AG08396 (cell line): ENCODE measurements at places on chromosomes 1 and 21.
A peak's percentile ranks its signal among the peaks of the same experiment; 100 is the strongest.

GRCh38 chr1:42682739-42683531 lies 717 bp downstream of the YBX1 start:
- peak; percentile 83 for DNase-seq

GRCh38 chr1:25760122-25760719 lies 39.8 kb upstream of the SELENON start:
- DNase-seq, result no peak

GRCh38 chr1:160910170-160910750 lies 25.3 kb upstream of the ITLN1 start:
- DNase-seq, result no peak

GRCh38 chr1:158818560-158818959 lies 12.6 kb upstream of the MNDA start:
- DNase-seq, result no peak

GRCh38 chr1:58768191-58768731 lies 15.6 kb downstream of the JUN start:
- DNase-seq, result no peak

GRCh38 chr1:115182012-115182715 lies 92.9 kb upstream of the TSPAN2 start:
- no peak for DNase-seq

DNA sequence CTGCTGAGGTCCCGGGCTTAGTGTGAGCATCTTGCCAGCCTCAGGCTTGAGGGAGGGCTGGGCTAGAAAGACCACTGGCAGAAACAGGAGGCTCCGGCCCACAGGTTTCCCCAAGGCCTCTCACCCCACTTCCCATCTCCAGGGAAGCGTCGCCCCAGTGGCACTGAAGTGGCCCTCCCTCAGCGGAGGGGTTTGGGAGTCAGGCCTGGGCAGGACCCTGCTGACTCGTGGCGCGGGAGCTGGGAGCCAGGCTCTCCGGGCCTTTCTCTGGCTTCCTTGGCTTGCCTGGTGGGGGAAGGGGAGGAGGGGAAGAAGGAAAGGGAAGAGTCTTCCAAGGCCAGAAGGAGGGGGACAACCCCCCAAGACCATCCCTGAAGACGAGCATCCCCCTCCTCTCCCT lies 7.2 kb upstream of the HTR6 start:
- no peak for DNase-seq

DNA sequence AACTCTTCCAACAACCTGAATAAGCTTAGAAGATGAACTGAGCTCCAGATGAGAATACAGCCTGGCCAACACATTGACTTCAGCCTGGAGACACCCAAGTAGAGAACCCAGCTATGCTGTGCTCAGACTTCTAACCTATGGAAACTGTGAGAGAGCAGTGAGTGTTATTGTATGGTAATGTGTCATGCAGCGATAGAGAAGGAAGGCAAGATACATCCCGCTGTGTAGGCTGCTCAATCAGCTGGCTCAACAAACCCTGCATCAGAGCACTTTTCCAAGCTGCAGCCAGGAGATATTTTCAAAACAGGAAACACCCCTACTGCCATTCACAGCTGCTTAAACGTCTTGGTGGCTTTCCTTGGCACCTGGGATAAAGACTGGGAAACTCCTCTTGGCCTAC lies 321.3 kb downstream of the SIPA1L2 start:
- DNase-seq, result no peak

- DNase-seq, result no peak
Observed at GRCh38 chr1:38941093-38941492, 537 bp downstream of the RHBDL2 start.

- DNase-seq, result no peak
Observed at GRCh38 chr1:228901936-228902681, 166.8 kb downstream of the RHOU start.

DNA sequence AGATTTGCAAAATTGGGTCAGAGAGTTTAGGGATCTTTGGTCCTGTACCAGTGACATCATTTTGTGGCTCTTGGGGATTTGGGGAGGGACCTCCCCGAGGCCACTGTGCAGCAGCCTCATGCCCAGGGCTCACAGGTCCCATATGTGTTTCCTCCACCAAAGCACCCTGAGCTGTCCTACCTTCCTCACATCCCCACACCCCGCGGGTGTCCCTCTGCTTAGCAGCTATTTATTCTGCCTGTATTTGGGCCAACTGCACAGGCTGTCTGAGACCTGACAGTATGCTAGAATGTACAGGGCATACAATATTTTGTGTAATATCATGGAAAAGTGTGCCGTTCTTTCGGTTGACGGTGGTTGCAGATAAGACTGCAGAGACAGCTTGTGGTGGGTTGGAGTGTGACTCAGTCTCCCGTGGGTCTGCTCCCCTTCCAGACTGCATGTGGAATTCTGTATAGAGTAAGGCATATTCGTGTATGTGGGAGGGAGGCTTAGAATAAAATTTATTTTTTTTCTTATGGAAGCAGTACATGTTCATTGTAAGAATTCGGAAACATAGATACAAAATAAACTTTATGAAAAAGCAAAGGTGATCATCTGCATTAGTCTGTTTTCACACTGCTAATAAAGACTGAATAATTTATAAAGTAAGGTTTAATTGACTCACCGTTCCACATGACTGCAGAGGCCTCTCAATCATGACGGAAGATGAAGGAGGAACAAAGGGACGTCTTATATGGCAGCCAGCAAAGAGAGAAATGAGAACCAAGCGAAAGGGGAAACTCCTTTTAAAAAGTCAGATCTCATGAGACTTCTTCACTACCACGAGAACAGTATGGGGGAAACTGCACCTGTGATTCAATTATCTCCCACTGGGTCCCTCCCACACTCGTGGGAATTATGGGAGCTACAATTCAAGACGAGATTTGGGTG lies 84.4 kb downstream of the ADARB1 start:
- no peak for DNase-seq

DNA sequence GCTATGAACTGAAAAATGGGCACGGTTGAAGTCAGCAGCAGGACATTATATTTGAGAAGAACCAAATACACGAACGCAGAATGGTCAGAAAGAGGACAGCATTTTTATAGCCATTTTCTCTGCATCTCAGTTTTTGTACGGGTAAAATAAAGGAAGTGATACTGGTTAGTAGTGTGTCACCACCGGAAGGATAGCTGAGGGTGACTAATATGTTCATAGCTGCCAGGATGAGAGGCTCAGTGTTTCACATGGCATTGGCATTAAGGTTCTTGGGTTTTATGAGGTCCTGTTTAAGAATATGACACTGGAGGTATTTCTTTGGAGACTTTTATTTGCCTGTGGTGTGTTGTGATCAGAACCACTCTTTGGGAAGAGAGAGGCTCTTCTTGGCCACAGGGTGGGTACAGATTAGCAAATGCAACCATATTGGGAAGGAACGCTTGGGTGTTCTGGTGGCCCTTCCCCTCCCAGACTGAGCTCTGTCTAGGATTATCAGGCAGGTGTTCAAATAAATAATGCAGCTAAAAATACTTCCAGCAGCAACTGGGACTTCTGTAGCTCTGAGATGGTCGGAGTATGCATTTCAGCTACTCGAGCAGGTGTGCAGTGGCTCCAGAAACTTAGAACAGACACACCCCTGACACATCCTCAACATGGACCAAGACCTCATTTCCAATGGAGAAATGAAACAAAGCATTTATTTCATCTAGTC lies 158.2 kb downstream of the PBX1 start:
- DNase-seq, result no peak

- DNase-seq, result peak; percentile 67
Observed at GRCh38 chr1:96865731-96866685, 144.4 kb downstream of the PTBP2 start.

DNA sequence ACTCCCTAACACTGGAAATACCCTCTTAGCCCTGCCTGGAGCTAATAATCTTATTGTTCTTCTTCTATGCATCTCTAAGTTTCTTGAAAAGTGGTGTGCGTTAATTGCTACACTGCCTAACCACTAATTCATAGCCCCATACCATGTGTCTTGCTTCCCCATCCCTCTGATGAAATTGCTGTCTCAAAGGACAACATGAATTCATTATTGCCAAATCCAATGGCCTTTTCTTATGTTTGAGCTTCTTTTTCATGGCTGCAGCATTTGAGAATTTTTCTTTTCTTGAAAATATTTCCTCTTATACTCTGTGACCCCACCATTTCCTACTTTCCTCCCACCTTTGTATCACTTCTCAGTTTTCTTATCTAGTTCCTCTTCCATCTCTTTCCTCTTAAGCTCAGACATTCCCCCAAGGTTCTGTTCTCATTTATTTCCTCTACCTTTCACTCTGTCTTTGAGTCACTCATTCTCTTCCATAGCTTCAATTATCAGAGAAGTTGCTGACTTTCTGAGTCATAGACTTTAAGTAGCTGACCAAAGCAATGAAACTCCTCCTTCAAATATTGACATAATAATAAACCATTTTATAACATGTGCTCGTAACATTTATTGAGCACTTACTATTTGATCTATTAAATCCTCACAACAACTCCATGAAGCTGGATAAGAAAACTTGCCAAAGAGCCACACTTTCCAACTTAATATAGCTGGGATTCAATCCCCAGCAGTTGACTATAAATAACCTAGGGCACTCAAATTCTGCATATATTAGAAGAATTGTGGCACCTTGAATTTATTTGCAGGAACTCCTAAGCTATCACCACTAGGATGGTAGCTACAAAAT lies 35.5 kb upstream of the ATP6V1G3 start:
- DNase-seq, result no peak

GRCh38 chr21:28447462-28447861 lies 545.2 kb downstream of the LTN1 start:
- peak; percentile 8 for DNase-seq

GRCh38 chr1:89465201-89465600 lies 59.4 kb upstream of the LRRC8B start:
- DNase-seq, result no peak

DNA sequence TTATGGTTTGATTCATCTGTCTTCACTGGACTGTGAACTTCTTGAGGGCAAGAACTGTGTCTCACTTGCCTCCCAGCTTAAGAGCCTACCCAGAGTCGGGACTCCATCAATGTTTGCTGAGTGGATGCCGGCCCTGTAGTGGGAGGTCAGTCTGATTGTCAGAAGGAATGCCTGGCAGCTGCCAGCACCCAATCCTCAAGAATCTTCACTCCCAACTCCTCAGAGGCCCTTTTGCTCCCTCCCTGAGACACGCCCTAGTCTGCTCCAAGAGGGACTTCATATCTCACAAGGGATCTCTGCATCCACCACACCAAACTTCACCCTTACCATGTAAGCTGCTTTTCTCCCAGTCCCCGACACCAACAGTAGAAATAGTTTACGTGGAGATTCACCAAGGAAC lies 15.2 kb upstream of the KDM4A start:
- no peak for DNase-seq

DNA sequence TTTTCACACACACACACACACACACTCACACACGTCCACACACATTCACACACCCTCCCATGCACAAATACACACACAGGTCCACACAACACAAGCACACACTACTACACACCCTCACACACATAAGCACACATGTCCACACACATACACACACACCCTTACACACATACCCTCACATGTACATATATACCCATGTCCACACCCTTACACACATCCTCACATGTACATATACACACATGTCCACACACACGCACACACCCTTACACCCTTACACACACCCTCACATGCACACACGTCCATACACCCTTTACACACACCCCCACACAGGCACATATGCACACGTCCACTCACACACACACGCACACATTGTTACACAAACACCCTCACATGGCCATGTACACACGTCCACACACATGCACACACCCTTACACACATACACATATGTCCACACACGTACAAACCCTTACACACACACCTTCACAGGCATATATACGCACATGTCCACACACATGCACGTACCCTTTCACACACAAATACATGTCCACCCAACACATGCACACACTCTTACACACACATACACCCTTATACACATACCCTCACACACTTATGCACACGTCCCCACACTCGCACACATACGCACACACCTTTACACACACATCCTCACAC lies 50.7 kb downstream of the RGS7 start:
- no peak for DNase-seq

GRCh38 chr1:150021191-150021694 lies 10.7 kb upstream of the OTUD7B start:
- DNase-seq, result no peak

DNA sequence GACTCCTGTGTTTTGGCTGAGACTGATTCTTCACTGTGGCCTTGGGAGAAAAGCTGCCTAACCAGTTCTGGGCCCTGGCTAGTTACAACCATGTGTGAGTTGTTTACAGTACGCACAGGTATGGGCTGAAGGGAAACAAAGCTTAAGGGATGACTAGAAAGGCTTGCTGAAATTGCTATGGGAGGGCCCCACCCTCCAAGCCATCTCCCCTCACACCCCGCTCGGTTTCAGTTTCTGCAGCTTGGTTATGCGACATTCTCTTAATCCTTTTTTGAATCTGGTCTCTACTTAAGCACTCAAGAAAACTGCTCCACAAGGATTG lies 43.1 kb downstream of the PBX1 start:
- no peak for DNase-seq

DNA sequence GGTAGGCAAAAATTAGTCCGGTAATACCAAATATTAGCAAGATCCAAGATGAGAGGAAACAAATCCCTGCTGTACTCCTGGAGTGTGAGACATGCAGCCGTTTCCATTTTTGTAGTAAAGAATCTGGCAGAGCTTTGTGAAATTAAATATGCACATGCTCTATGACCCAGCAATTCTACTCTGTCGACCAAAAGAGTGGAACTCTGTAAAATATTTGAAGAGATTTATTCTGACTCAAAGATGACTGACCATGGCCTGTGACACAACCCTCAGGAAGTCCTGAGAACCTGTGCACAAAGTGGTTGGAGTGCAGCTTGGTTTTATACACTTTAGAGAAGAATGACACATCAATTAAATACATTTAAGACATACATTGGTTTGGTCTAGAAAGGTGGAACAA lies 16.2 kb downstream of the HAX1 start:
- no peak for DNase-seq

GRCh38 chr1:91099746-91100621 lies 78.1 kb upstream of the ZNF644 start:
- no peak for DNase-seq

GRCh38 chr1:66521721-66522365 lies 12.1 kb upstream of the SGIP1 start:
- peak; percentile 59 for DNase-seq

GRCh38 chr1:56645677-56646305 lies 677 bp downstream of the PRKAA2 start:
- peak; percentile 24 for DNase-seq

GRCh38 chr1:193377472-193377871 lies 191.1 kb upstream of the B3GALT2 start:
- no peak for DNase-seq

DNA sequence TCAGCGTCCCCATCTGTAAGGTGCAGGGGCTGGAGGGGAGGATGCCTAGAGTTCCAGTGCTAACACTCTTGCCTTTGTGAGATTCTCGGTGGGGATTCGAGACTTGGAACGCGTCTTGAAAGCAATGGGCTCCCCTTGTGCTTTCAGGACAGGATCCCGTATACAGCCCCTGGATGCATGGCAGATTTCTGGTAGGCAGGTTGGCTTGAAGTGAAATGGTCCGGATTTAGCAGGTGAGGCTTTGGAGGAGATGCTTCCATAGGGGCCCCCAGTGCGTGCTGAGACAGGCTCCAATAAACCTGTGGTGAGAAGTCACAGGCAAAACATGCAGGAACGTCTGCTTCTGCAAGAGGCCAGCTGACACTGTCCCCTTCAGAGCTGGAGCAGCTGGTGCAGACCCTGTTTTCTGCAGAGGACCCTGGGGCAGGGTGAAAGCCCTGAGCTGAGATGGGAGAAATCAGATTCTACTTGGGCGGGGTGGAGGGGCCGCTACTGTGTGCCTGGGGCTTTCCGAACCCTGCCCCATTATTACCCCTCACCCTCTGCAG lies 270.4 kb downstream of the PTPRU start:
- DNase-seq, result no peak

GRCh38 chr1:60359431-60359830 lies 285.9 kb upstream of the C1orf87 start:
- DNase-seq, result no peak

GRCh38 chr1:114854693-114855320 lies at the start of gene SYCP1:
TSS of gene SYCP1 (plus strand) at chr1:114854863. CDS start at chr1:114855465, 602 bp downstream.
- no peak for DNase-seq
